ENCODE measurements at places on chromosomes 2 and 18. TPM values are rescaled to one million over a fixed set of nuclear protein-coding genes. Genes with fewer than 3 reads are reported as not detected.

Gene ALPI
- not detected for total RNA-seq

Gene SPATA3
- total RNA-seq = not detected

Gene TCF23
- total RNA-seq = not detected

Gene ASB18
- total RNA-seq = not detected

Gene IMPA2
- total RNA-seq = 29.3 TPM

Gene C1GALT1C1L
- total RNA-seq = 0.97 TPM

Gene SERPINB2
- total RNA-seq = 19.6 TPM

Gene C2orf68
- 24.3 TPM for total RNA-seq

Gene LGALSL
- total RNA-seq = 3.1 TPM

Gene NXPH2
- total RNA-seq = not detected

Gene SKOR2
- not detected for total RNA-seq

Gene MREG
- 7.5 TPM for total RNA-seq

Gene SLC35F5
- total RNA-seq = 169 TPM
